Frontal cortex (tissue), 4 donors: ENCODE measurements at places on chromosomes 3 and 15. TPM values are rescaled to one million over a fixed set of nuclear protein-coding genes. Genes with fewer than 3 reads are reported as not detected.

The CELF6 gene
- 11.4 TPM for total RNA-seq

The THSD4 gene
- 1.6 TPM for total RNA-seq

The A4GNT gene
- not detected for total RNA-seq

The C2CD4B gene
- total RNA-seq, result 0.41 TPM

The HRH1 gene
- 2.0 TPM for total RNA-seq

The NLGN1 gene
- 59.1 TPM for total RNA-seq

The GOLGA8S gene
- not detected for total RNA-seq

The SLC24A5 gene
- total RNA-seq, result 0.41 TPM

The GOLGA6L22 gene
- total RNA-seq, result not detected

The CATSPER2 gene
- 5.3 TPM for total RNA-seq

The SNX22 gene
- total RNA-seq, result 7.7 TPM

The CLDN18 gene
- total RNA-seq, result not detected

The TARS3 gene
- total RNA-seq, result 36.7 TPM

The PLSCR5 gene
- under 0.01 TPM for total RNA-seq

The AGBL1 gene
- total RNA-seq, result 1.2 TPM

The C3orf22 gene
- total RNA-seq, result not detected

The RPL29 gene
- total RNA-seq, result 852 TPM

The ZMYND10 gene
- total RNA-seq, result 3.7 TPM

The UBA7 gene
- 1.6 TPM for total RNA-seq

The ACAN gene
- 0.41 TPM for total RNA-seq

The FAM107A gene
- 15.5 TPM for total RNA-seq

The LSAMP gene
- total RNA-seq, result 59.9 TPM

The CADPS gene
- 270 TPM for total RNA-seq

The SNTN gene
- total RNA-seq, result not detected

The LEKR1 gene
- 0.82 TPM for total RNA-seq

The SCAANT1 gene
- not detected for total RNA-seq

The ROPN1 gene
- not detected for total RNA-seq

The PPP1R14D gene
- not detected for total RNA-seq

The ERICH6 gene
- under 0.01 TPM for total RNA-seq

The CKMT1B gene
- total RNA-seq, result 7.7 TPM

The SCG3 gene
- total RNA-seq, result 37.9 TPM

The NPAP1 gene
- 0.41 TPM for total RNA-seq

The ZPLD1 gene
- total RNA-seq, result not detected

The SLC28A2 gene
- not detected for total RNA-seq

The CCR3 gene
- total RNA-seq, result not detected

The DZIP1L gene
- total RNA-seq, result 4.5 TPM

The FES gene
- 3.7 TPM for total RNA-seq

The MB21D2 gene
- total RNA-seq, result 106 TPM

The CPLX3 gene
- total RNA-seq, result 0.82 TPM

The TLR9 gene
- not detected for total RNA-seq

The FANCD2OS gene
- not detected for total RNA-seq

The THAP10 gene
- total RNA-seq, result 7.3 TPM

The XRN1 gene
- 61.1 TPM for total RNA-seq

The KBTBD13 gene
- not detected for total RNA-seq

The ZBED2 gene
- not detected for total RNA-seq

The GOLGA6L1 gene
- total RNA-seq, result not detected

The ACKR4 gene
- total RNA-seq, result not detected

The CISH gene
- total RNA-seq, result 0.41 TPM

The STAB1 gene
- 13.9 TPM for total RNA-seq

The MAGI1 gene
- total RNA-seq, result 39.1 TPM

The TRPM7 gene
- 64.4 TPM for total RNA-seq

The SCN5A gene
- 1.2 TPM for total RNA-seq

The TMEM45A gene
- total RNA-seq, result 2.9 TPM

The EPB42 gene
- 2.0 TPM for total RNA-seq

The GPR160 gene
- total RNA-seq, result 2.9 TPM

The GATA2 gene
- total RNA-seq, result 0.41 TPM

The PLEKHO2 gene
- 4.5 TPM for total RNA-seq
